AG09309 (cell line): ENCODE measurements at places on chromosomes 11 and 22.

DNA sequence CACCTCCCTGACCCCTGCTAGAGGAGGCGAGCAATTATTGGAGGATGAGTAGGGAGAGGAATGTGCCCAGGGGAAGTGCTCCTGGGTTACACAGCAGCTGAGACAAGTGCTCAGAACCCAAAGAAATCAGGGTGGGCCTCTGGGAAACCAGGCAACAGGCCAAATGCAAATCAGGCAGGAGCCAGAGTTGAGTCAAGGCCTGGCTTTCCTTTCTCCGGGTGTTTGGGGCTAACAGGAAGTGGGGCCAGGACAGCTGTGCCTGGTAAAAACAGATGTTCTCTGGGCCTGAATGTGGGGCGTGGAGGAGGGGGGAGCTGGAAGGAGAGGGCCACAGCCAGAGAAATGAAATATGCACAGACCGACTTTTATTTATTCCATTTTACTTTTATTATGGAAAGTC, 22.0 kb downstream of the MFNG start:
- no peak for DNase-seq

DNA sequence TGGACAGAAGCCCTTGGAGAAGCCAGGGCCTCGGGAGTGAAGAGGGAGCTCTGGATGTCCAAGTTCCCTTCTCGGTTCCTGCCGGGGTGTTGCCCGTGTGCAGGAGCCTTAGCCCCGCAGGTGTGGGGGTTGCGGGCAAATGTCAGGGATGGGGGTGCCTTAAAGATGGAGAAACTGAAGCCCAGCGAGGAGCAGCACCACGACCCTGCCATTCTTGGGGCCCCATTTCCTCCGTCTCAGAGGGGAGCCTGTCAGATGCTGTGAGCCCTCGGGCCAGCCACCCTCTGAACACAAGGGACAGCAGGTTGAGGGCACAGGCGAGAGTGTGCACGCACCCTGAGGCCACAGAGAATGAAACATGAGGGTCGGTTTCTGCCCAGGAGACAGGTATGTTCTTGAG, 6.3 kb downstream of the OSBPL5 start:
- no peak for DNase-seq

- no peak for DNase-seq
Observed at GRCh38 chr11:8826901-8827560, 84.0 kb upstream of the AKIP1 start.

DNA sequence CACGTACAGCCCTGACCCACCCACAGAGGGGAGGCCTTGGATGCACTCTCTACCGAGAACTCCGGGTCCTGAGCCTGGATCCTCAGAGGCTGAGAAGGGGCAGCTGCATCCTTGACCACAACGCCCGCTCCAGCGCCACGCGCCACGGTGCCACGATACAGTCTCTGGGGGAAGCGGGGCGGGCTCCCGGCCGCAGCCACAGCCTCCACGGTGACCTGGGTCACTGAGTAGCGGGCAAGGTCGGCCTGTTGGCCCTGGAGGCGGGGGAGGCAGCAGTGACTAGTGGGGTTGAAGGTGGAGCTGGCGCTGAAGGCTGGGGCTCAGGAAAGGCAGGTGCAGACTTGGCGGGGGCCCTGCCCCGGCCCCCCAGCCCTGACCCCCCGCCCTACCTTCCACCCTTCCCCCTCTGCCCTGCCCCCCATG, 3.9 kb upstream of the IRF7 start:
- no peak for DNase-seq

DNA sequence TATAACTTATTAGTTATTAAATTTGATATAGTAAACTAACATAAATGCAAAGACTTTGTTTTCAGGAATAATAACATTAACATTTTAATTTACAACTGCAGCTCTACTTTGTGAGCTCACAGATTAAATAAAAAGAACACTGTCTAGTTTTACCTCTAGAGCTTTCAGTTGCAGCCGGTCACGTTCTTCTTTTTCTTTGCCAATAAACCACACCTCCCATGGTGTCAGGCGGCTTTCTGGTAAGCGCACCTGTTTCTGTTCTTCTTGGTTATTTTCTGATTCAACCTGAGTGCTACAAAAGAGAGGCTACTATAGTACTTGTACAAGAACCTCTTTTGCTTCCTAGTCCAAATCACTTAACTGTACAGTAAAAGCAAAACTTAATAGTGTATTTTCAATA, 5.8 kb downstream of the CCDC34 start:
- DNase-seq: no peak

DNA sequence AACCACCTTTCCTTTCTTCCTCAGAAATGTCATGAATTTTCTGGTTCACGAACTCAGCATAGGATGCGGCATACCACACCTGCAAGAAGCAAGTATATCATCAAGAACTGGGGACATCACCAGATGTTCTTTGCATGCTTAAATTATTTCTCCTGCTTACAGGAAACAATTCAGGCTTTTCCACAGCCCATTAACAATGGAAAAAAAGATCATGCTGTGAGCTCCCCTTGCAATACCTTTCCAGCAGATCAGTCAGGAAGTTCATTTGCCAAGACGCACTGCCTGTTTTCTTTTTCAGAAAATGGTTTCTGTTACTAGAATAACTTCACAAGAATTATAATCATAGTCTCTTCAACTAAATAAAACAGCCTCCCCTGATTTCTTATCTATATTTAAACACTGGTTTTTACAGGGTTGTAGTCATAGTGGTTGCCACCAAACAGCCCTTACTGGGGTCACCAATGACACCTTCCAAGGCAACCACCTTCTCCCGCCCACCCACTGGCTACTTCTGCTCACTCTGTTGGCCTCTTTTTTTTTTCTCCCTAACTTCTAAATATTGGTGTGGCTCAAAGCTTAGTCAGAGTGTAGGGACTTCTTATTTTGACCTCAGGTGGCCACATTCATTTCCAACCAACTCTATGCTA, 42.3 kb upstream of the NFRKB start:
- DNase-seq: no peak

DNA sequence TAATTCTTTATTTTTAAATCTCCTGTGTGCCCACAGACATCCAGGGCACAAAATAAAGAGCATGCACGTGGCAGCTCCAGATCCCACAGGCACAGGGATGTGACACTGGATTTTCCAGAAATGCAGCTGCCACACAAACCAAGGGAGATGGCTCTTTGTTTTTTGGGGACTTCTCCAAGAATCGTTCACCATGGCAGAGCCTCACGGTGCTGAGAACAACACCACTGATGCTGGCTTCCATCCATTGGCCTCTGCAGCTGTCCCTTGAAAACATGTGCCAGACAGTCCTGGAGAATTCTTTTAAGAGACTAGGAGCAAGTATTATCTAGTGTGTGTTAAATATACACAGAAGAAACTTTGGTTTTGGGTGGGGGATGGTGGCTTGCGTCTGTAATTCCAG, 108.4 kb upstream of the SLC22A12 start:
- DNase-seq: no peak
